Activated effector memory CD4-positive, alpha-beta T cell treated with anti-CD3 and anti-CD28 coated beads, Interleukin-2, amount 50 U/mL, for 16 hours (primary cell): ENCODE measurements at places on chromosomes 2 and 18.
A peak's percentile ranks its signal among the peaks of the same experiment; 100 is the strongest.

DNA sequence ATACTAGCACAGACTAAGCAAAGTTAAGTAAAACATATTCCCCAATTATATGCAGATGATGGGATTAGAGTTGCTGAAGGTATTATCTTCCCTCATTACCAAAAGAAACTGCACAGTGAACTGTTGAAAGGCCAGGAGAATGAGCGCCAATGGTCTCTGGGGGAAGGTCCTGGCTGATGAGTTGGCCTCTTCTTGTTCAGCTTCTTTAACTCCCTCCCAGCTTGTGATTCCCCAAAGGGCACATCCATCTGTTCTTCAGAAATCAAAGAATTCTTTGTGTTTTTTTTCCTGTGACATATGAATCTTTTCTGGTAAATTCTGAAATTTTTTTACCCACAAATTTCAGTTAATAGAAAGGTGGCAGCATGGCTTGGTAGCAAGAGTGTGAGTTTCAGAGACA lies 667.6 kb downstream of the CNTNAP5 start:
- no peak for DNase-seq

GRCh38 chr2:122138561-122138960 lies 383.1 kb downstream of the TSN start:
- no peak for DNase-seq

GRCh38 chr18:8741117-8741516 lies 35.8 kb downstream of the MTCL1 start:
- no peak for DNase-seq

DNA sequence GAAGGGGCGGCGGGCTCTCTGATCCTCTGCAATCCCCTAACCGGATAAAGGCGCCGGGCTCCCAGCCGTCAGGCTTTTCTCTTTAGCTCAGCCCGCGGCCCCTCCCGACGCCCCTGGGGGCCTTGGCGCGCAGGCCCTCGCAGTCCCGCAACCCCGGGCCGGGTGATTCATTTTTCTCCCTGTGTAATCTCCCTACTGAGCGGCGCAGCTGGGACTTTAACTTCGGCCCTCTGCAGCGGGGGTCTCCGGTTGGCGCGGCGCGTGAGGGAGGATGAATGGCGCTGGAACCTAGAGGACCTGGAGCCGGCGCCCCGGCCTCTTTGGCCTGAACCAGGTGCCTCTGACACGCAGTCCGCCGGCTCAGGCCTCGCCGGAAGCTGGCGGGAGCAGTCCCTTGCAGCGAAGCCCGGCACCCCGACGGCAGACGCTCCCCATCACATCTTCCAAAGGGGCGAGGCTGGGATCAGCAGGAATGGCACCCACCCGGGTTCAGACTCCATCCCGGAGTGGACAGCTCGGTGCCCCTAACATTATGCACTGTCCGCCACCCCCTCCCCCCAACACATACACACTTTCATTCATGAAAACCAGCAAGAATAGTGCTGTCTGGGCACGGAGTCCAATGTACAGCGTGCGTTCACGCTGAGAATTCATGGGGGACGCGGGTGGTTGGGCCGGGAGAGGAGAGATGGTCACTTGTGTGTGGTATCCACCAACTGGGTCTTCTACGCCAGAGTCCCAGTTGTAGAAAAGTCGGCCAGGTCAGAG lies 1.2 kb downstream of the CNGA3 start:
- no peak for DNase-seq

DNA sequence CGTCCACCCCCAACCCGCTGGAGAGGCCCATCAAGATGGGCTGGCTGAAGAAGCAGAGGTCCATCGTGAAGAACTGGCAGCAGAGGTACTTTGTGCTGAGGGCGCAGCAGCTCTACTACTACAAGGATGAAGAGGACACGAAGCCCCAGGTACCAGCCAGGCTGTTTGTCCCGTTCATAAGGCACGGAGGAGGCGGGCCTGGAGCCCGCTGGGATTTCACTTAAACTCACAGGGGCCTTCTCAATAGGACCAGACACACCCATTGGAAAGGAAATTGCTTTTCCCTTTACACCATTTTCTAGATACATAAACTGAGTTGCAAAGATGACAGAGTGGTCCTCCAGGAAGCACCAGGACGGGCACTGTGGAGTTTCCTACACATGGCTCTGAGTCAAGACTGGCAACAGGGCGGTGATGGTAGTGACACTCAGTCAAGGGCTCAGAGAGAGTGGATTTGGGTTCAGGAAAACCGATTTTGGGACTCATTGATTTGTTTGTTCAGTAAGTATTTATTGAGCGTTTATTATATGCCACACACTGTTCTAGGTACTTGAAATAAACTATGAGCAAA lies 40.7 kb downstream of the ARHGAP25 start:
- DNase-seq = no peak

GRCh38 chr18:78975292-78975691 lies 4.3 kb upstream of the SALL3 start:
- no peak for DNase-seq

GRCh38 chr2:22981785-22982184 lies 403.2 kb upstream of the KLHL29 start:
- no peak for DNase-seq

DNA sequence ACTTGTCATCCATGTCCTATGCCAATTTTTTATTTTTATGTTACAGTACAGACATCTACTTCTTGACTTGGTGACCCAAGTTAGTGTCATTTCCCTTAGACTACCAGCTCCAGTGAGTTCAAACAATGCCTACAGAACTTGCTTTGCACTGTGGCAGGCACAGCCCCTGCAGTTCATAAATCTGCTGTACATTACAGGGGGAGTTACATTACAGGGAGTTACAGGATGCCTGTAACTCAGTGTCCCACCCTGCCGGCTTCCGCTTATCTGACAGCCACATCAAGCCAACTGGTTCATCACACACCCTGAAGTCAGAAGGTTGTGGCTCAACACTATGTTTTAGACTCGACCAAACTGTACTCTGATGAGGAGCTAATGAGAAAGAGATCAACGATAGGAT lies 7.8 kb upstream of the NPAS2 start:
- DNase-seq = no peak

- DNase-seq = no peak
Observed at GRCh38 chr18:79546781-79547272, 132.8 kb upstream of the CTDP1 start.

DNA sequence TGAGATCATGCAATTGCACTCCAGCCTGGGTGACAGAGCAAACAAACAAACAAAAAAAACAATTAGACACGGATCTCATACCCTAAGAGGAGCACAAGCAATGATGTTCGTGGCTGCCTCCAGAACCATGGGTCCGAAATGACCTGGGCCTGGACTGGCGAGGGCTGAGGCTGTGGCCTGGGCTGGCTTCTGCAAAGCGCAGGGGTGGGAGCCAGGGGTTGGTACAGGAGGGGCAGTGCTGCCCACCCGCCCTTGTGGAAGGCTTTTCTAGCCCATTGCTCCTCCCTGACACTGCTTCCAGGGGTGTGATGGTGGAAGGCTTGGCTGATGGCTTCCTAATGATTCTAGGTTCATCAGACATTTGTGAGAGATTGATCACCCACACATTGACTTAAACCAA lies 167.8 kb downstream of the FHOD3 start:
- no peak for DNase-seq

GRCh38 chr2:84776011-84776410 lies 104.9 kb downstream of the TRABD2A start:
- no peak for DNase-seq

GRCh38 chr2:161594445-161594844 lies 29.8 kb upstream of the SLC4A10 start:
- no peak for DNase-seq

GRCh38 chr2:162293122-162293786 lies 25.2 kb downstream of the IFIH1 start:
- no peak for DNase-seq

DNA sequence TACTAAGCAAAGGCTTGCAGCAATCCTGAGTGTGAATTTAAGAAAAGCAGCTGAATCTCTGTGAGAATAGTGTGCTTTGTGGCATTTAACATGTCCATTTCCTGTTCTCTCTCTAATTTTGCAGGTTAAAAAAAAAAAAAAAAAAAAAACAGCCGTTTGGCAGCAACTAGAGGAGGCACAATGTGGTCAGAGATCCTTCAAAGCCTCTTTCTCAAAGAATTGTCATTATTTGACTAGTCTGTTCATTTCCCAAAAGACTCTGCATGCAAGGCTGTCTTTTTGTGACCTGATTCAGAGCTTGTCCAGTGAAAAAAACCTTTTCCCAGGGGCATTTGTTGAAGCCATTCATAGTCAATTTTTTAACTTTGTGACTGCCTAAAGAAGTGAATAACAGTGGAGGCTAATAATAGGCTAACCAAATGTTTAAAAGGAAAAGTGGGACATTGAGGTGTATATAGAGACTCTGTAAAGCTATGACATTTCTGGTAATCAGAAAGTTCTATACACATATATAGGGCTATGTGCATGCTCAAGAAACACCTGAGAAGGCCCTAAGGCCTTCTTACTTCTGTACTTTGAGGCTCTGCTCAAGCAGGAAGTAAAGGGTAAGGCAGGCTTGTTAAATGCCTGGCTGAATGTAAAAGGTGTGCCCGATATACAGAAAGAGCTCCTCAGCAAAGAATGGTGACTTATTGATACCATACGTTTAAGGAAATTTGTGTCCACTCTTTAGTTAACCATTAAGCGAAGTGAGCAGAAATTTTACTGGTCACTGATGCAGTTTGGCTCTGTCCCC lies 289.6 kb upstream of the RAB6C start:
- no peak for DNase-seq

- DNase-seq = peak; percentile 59
Observed at GRCh38 chr2:128315829-128316776, 2.6 kb downstream of the HS6ST1 start.

- no peak for DNase-seq
Observed at GRCh38 chr2:225056330-225057073, 14.2 kb upstream of the DOCK10 start.

DNA sequence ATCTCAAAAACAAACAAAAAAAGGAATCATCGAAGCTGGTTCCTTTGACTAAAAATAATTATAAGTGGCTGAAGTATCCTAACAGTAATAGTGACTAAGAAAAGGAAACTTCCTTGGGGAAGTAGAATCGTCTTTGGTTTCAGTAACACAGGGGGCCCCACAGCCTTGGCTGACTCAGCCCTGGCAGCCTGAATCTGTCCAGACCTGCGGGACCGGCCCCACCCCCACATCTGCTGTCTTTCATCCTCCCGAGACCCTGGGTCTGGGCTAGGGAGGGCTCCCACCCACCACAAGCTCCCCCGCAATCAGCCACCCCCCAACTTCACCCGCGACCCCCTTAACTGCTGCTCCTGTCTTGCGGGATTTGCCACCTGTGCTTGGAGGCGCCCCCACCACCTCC lies 1452.6 kb upstream of the ACVR2A start:
- DNase-seq = no peak

DNA sequence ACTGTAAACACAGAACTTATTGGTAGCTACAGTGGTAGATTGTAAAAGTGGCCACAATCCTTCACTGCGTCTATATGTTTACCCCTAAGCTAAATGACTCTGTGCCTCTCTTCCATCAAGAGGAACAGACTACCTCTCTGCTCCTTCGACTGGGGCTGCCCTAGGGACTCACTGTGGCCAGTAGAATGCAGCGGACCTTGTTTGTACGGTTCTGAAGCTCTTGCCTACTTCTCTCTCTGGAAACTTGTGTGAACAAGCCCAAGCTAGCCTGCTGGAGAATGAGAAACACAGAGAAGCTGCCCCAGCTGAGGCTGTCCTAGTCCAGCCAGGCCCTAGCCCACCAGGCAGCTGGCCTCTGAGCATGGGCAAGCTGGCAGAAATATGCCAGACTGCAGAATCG lies 140.8 kb upstream of the SLC1A4 start:
- no peak for DNase-seq

GRCh38 chr2:135962366-135963123 lies 22.9 kb downstream of the DARS1 start:
- DNase-seq = no peak

DNA sequence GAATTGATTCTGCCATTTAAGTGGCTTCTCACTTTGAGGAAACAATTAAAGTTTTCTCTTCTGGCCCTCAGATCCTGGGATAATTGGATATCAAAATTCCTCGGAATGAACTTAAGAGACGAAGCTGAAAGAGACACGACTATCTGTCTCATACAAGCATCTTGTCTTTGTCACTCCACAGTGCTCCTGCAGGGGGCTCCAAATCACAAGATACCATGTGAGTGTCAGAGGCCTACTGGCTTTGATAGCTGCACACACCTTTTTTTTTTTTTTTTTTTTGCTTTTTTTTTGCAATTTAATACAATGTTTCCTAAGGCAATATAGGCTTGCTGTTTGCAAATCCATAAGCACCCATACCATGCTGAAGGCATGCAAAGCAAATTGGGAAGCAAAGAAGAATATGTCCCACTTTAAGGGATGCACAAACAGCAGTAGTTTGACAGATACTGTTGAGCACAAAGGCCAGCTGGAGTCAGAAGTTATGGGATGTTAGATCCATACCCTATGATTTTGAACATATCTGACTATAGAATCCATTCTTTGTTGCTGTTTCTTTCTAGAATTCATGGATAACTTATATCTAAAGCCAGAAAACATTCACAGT lies 109.0 kb upstream of the CBLN2 start:
- DNase-seq = peak; percentile 65

DNA sequence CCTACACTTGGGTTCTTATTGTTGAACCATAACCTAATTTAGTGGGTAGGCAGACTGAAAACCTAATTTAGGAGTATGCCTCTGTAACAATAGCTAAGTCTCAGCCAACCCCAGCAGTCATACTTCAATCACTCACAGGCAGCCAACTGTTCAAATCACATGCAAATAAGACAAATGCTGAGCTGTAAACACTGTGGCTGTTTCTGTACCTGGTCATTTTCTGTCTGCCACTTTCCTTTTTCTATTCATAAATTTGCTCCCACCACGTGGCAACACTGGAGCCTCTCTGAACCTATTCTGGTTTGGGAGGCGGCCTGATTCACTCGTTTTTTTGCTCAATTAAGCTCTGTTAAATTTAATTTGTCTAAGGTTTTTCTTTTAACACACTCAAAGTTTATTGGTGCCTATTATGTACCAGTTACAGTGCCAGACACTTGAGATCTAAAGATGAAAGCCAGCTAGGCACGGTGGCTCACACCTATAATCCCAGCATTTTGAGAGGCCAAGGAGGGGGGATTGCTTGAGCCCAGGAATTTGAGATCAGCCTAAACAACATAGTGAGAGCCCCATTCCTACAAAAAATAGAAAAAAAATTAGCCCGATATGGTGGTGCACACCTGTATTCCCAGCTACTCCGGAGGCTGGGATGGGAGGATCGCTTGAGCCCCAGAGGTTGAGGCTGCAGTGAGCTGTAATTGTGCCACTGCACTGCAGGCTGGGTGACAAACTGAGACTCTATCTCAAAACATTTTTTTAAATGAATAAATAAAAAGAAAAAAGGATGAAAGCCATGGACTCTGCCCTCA lies 41.1 kb downstream of the THNSL2 start:
- DNase-seq = no peak

GRCh38 chr2:6184532-6185292 lies 492.5 kb downstream of the SOX11 start:
- DNase-seq = no peak
